ENCODE measurements at places on chromosomes 7 and 10.
A peak's percentile ranks its signal among the peaks of the same experiment; 100 is the strongest.

DNA sequence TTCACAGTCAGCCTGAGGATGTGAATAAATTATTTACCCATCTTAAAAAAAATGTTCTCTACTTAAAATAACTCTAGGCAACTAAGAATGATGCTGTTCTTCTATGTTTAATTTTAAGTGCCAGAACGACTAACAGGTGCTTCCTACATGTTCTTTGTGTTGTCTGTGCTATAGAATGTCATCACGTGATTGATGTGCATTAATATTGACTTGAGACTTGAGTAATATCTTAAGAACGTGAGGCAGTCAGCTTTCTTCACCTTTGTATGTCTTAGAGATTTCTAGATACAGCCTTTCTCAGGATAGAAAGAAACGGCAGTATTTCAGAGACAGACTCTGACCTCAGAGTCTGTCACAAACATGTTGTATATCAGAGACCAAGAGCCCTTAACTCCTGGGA is 274.6 kb downstream of the KCND2 start:
- DNase-seq: no peak

DNA sequence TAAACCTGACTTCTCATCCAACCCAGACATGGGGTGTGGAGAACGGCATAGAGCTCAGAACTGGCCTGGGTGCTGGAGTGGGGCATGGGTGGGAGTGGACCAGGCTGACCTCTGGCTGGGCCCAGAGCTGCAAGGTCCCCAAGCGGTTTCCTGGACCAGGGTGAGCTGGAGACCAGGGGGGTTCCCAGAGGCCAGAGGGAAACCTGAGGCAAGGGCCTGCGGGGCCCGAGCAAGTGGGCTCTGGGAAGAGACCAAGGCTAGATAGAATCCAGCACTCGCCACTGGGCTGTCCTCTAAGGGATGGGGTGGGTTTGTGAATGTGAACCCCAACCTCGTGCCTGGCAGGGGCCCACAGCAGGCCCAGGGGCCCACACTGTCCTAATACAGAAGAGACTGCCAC is 39.4 kb upstream of the RET start:
- DNase-seq: no peak

GRCh38 chr10:35346248-35346647 is 9.9 kb downstream of the CCNY start:
- DNase-seq: no peak

GRCh38 chr7:43105521-43106120 is 6.8 kb upstream of the HECW1 start:
- no peak for DNase-seq

- peak; percentile 3 for DNase-seq
Observed at GRCh38 chr7:150431839-150432658, 18.4 kb upstream of the GIMAP8 start.

GRCh38 chr10:125082881-125083575 is 77.3 kb downstream of the CTBP2 start:
- DNase-seq: no peak
